H7 (cell line): ENCODE measurements at places on chromosomes 5 and 9. TPM values are rescaled to one million over a fixed set of nuclear protein-coding genes. Genes with fewer than 3 reads are reported as not detected.

GRCh38 chr5:60340965-60341471 is 358.9 kb downstream of the DEPDC1B start:
- DNase-seq = no peak

The FAT2 gene
- under 0.01 TPM in 2 replicates for total RNA-seq

DNA sequence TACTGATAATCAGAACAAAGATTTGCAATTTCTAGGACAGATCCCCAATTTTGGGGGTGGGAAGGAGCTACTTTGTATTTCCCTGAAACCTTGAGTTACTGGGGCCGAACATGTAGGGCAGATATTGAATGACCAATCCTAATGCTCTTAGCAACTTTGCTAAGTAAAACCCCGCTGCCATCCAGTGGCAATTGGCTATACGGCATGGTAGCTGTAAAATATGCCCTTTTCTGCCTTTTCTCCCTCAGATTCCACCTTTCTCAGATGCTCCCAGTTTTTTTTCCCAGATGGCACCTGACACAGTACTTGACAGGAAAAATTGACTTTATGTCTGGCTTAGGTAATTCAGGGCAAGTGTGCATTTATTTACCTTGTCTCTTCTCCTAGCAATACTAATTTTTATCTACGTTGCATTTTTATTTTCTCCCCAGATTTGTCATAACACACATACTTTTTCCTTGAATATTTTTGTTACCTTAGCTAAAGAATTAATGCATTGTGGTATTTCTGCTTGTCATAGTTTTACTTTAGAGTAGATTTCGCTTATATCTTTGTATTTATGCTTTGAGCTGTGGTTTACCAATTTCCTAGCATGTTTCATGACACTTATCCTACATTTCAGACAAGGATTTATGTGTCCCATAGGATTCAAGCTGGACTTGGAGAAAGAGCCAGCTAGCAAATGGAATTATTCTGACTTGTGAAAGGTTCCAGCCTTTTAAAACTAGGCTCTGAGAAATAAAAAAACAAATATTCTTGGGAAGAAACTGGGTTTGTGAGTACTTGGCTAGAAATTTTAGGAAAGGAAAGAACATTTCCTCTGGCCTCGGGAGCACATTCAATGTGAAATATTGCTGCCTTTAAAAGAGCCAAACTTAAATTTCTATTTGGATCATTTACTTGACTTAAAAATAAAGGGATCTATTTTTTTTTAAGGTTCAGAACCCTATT is 37.4 kb downstream of the PIK3R1 start:
- DNase-seq = peak; percentile 52

DNA sequence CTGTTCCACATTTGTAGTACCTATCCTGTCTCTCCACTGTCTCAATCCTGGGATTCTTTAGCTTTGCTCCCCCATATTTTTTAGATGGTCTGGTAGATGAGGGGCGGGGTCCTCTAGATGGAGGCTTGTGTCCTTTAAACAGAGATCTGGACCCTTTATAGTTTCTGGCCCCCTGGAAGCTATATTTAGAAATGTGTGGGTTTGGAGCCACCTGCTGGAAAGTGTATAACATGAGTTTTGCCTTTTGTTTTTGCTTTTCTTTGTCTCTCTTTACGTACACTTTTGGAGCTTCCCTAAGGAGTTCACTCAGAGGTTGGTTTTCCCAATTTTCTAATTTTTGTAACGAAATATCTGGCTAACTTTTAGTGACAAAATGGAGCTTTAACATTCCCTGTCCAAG is 110.7 kb downstream of the CFAP95 start:
- DNase-seq = no peak

GRCh38 chr5:173328844-173329490 is 753 bp upstream of the STC2 start:
- peak; percentile 80 for DNase-seq

The FREM1 gene
- 0.85 and 4.8 TPM in 2 replicates for total RNA-seq
